ENCODE measurements at places on chromosomes 2 and 18. TPM values are rescaled to one million over a fixed set of nuclear protein-coding genes. Genes with fewer than 3 reads are reported as not detected.
A peak's percentile ranks its signal among the peaks of the same experiment; 100 is the strongest.

DNA sequence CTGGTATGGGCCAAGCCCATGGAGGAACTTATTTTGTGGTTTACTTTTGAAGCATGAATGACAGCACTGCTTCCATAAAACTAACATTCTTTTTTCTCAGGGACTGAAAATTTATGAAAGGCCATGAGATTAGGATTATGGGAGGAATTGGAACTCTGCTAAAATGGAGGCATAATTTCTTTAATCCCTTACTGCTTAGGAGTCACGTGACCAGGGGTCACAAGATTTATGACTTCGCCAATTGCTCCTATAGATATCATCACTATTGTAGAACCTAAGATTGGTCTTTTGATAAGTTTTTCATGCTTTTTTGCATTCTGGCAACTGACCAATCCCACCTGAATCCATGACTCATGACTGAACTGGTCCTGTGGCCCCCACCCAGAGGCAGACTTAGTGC, 495.7 kb upstream of the VRK2 start:
- DNase-seq, result no peak
- no peak overlapping the region for H3K27ac ChIP-seq
- no peak overlapping the region for H3K4me3 ChIP-seq
- no peaks in the 10 kb centered on the region for H3K36me3 ChIP-seq
- no peaks in the 10 kb centered on the region for H3K4me1 ChIP-seq

GRCh38 chr2:145108361-145108778, 588.5 kb upstream of the ZEB2 start:
- H3K27ac ChIP-seq, result no peak overlapping the region
- DNase-seq, result no peak
- no peaks in the 10 kb centered on the region for H3K27me3 ChIP-seq

Gene MGAT5
- total RNA-seq, result 31.1 TPM

GRCh38 chr2:203476881-203477280, 58.2 kb downstream of the RAPH1 start:
- DNase-seq, result no peak
- H3K36me3 ChIP-seq, result no peaks in the 10 kb centered on the region
- no peak overlapping the region for H3K4me3 ChIP-seq
- no peaks in the 10 kb centered on the region for H3K27me3 ChIP-seq

Gene KATNAL2
- 18.8 TPM for total RNA-seq

DNA sequence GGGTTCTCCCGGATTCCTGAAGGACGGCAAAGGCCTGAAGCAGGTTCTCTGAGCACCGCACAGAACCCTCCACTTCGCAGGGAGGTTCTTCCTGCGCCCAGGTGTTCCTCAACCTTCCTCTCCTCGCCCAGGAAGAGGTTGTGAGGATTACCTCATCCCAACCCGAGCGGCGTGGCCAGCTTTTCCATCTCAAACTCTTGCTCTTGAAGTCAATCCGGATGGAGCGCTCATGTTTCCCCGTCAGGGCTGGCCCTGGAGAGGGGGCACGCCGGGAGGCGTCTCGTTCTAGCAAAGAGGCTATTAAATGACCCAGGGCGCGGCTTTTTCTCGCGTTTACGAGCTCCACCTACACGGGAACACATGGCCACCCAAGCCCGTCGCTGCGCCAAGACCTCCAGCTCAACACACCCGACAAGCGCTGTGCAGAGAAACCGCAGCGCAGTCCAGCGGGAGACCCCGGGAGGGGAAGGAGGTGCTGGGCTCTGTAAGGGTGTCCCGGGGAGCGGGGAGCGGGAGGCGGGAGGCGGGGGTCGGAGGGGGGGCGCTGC, 540 bp upstream of the RAB10 start:
- H3K27ac ChIP-seq, result peak overlapping the region; percentile 96
- no peak for DNase-seq
- no peaks in the 10 kb centered on the region for H3K36me3 ChIP-seq
- peaks cover 42% of the 10 kb centered on the region for H3K4me1 ChIP-seq
- H3K4me3 ChIP-seq, result peak overlapping the region; percentile 77
- no peaks in the 10 kb centered on the region for H3K27me3 ChIP-seq

- DNase-seq, result peak; percentile 62
- peaks cover 38% of the 10 kb centered on the region for H3K36me3 ChIP-seq
- peak overlapping the region; percentile 22 for H3K27ac ChIP-seq
Observed at GRCh38 chr2:241571821-241572620, 13.5 kb downstream of the BOK start.

DNA sequence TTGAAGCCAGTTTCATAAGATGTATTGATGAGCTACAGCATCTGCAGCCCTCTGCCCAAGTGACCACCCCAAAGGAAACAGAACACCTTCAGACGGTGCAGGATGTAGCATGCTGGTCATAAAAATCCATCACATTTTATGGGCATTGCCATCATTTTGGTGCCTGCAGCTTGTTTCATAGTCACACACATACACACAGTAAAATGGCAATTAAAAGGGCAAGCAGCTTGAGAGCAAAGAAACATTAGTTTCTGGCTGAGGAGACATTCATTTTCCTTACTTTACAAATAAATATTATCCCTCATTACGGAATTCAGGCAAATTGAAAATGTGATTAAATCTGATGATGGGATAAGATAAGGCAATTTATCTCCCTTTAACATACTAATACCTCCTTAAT, 13.4 kb downstream of the MYO5B start:
- H3K27ac ChIP-seq, result no peak overlapping the region
- H3K27me3 ChIP-seq, result peaks cover 5% of the 10 kb centered on the region
- no peak overlapping the region for H3K4me3 ChIP-seq
- DNase-seq, result no peak

DNA sequence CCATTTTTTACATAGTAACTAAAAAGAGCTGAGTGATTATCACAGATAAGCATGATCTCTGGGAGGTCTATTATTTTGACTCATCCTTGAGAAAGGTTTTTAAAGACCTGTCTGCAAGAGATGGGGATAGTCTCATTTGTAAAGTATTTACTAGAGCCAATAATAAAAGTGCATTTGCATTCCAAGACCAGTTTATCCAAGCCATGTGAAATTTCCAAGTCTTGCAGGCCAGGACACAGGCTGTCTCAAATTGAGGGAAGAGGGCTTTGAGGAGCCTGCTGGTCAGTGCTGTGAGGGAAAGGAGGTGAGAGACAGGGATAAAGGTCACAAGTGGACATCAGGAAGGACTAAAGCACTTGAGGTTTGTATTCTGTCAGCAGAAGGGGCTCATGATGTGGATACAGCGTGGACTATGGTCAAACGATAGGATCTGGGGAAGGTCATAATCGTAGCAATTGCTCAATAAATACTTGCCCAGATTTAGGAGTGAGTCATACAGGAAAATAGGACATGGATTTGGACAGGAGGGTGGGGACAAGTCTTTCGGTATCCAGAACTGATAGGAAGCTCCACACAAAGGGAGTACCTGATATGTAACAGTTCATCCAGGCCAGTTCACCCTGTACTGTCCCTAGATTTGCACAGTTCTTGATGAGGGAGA, 6.6 kb upstream of the CDH2 start:
- no peaks in the 10 kb centered on the region for H3K27me3 ChIP-seq
- no peaks in the 10 kb centered on the region for H3K4me1 ChIP-seq
- H3K27ac ChIP-seq, result no peak overlapping the region

All from sigmoid colon (tissue), 7 donors.